Activated CD4-positive, alpha-beta T cell treated with anti-CD3 and anti-CD28 coated beads for 36 hours (primary cell): ENCODE measurements at places on chromosomes 6 and 20.

DNA sequence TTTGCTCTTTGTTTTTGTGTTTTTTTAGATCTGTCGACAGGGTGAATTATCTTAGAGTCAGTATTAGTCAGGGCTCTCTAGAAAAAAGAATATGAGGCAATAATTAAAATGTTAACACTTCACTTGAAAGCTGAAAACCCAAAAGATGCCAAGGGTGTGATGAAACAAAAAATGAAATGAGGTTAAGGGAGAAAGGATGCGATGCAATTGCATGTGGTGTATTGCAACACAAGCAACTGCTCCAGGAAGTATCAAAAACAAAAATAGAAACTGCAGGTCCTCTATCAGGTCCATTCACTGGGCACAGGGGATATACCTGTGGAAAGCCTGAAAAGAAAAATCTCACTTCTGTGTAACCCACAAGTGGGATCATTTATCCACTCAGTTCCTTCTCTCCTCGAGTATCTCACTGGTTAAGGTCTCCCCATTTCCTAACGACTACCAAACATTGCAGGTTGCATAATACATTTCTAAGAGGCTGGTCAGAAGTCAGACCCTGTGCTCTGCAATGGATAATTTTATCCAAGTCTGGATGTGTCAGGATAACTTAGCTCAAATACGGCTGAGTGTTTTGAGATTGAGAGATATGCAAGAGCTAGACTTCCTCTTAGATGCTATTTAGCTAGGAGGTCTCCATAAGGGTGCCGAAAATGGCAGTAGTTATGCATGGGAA lies 257.7 kb upstream of the GJE1 start:
- H3K27ac ChIP-seq: no peak overlapping the region
- H3K4me3 ChIP-seq: no peak overlapping the region
- DNase-seq: no peak

- no peak for DNase-seq
- no peak overlapping the region for H3K27ac ChIP-seq
- H3K36me3 ChIP-seq: no peaks in the 10 kb centered on the region
- no peaks in the 10 kb centered on the region for H3K4me1 ChIP-seq
- H3K4me3 ChIP-seq: no peak overlapping the region
Measured at GRCh38 chr6:4085332-4085700, 6.4 kb upstream of the FAM217A start.

DNA sequence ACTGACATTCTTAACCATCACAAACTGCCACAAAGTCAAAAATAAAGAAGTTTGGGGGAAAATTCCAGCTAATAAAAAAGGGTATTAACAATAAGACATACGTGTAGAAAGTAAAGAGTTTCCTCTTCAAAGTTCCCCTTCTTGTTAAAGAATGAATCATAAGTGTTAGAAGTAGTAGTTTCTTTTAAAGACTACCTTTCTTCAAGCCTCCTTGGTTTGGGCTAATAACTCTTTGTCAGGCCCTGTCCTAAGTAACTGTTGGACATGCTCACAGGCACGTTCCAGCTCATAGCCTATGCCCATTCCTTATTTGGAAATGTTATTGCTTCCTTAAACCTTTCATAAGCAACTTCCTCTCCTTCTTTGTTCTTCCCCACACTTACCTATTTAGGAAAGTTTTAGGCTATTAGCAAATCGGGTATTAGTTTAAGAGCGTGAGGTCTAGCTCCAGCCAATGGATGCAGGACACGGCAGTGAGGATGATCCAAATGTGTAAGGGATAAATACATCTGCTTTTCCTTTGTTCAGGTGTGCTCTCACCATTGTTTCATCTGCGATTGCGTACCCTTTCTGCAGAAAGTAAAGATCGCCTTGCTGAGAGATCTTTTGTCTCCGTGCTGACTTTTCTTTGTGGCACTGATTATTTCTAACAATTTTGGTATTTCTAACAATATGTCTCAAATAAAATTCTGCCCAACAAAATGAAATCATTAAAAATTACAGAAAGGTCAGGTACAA lies 64.9 kb downstream of the CHD6 start:
- H3K36me3 ChIP-seq: peaks cover 39% of the 10 kb centered on the region
- no peak for DNase-seq
- H3K4me1 ChIP-seq: peaks cover 23% of the 10 kb centered on the region

DNA sequence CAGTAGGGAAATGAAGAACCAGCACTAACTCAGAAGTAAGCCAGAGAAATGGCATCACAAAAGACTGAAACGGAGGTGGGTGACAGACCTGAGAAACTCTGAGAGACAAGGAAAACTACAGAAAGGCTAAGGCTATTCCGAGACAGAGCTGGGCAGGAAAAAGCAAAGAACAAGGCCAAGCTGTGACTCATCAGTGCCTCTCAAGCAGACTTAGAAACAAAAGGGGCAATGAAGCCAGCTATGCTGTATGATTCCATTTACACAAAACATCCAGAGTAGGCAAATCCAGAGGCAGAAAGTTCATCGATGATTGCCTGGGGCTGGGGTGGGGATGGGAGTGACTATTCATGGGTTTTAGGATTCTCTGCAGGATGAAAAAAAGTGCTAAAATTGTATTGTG lies 50.0 kb downstream of the SLC23A2 start:
- peaks cover 9% of the 10 kb centered on the region for H3K36me3 ChIP-seq
- peak overlapping the region; percentile 53 for H3K27ac ChIP-seq
- H3K27me3 ChIP-seq: no peaks in the 10 kb centered on the region
- DNase-seq: no peak
- H3K4me1 ChIP-seq: peaks cover 38% of the 10 kb centered on the region

- no peaks in the 10 kb centered on the region for H3K4me1 ChIP-seq
- no peak overlapping the region for H3K27ac ChIP-seq
Measured at GRCh38 chr6:9208966-9209365, 773.6 kb upstream of the SLC35B3 start.

DNA sequence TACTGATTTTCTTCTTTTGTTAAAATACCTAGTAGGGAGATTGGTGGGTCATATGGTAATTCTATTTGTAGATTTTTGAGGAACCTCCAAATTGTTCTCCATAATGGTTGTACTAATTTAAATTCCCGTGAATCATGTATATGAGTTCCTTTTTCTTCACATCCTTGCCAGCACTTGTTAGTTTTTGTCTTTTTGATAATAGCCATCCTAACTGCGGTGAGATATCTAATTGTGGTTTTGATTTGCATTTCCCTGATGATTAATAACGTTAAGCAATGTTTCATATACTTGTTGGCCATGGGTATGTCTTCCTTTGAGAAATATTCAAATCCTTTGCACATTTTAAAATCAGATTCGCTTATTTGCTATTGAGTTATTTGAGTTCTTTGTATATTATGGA lies 110.9 kb downstream of the JAG1 start:
- H3K36me3 ChIP-seq: peaks cover 31% of the 10 kb centered on the region
- peaks cover 25% of the 10 kb centered on the region for H3K4me1 ChIP-seq
- no peak for DNase-seq
- H3K27ac ChIP-seq: no peak overlapping the region
- no peak overlapping the region for H3K4me3 ChIP-seq
- H3K27me3 ChIP-seq: no peaks in the 10 kb centered on the region

DNA sequence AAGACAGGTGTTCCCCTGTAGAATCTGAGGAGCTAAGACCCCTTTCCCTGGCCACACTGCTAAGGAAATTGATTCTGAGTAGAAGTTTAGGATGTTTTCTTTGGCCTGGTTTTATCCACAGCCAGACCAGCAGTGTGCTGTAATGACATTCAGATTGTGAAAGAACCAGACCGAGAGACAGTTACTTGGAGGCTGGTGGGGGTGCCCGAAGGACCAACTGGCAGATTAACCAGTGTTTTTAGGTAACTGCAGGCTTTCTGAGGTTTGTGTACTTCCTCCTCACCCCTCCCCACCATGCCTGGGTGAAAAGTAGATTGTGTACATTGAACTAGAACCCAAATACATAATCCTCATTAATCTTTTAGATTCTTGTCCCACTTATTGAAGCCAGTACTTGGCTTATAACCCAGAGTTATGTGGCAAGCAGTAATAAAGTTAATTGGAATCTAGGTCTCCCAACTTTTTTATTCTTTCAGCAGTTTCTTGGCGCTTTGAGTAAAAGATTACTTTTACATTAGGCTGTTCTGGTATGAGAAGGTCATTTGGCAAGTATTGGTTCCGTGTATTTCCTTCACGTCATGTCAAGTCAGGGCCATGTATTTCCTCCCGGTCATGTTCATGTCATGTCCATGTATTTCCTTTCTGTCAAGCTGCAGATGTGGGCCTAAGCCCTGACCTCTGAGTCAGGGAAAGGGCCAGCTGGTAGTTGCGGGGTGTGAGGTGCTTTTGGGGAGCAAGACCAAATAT lies 93.7 kb downstream of the TCP11 start:
- H3K27ac ChIP-seq: no peak overlapping the region
- peaks cover 6% of the 10 kb centered on the region for H3K4me1 ChIP-seq
- no peak overlapping the region for H3K4me3 ChIP-seq
- no peaks in the 10 kb centered on the region for H3K36me3 ChIP-seq

- H3K4me1 ChIP-seq: no peaks in the 10 kb centered on the region
- peaks cover 8% of the 10 kb centered on the region for H3K27me3 ChIP-seq
- no peak overlapping the region for H3K27ac ChIP-seq
- no peak overlapping the region for H3K4me3 ChIP-seq
Measured at GRCh38 chr20:10132387-10132786, 86.2 kb upstream of the SNAP25 start.

- H3K27me3 ChIP-seq: peaks cover 26% of the 10 kb centered on the region
- H3K27ac ChIP-seq: no peak overlapping the region
- peaks cover 8% of the 10 kb centered on the region for H3K4me1 ChIP-seq
- H3K36me3 ChIP-seq: peaks cover 2% of the 10 kb centered on the region
- no peak overlapping the region for H3K4me3 ChIP-seq
Measured at GRCh38 chr6:72182337-72183246, 296.2 kb downstream of the RIMS1 start.

DNA sequence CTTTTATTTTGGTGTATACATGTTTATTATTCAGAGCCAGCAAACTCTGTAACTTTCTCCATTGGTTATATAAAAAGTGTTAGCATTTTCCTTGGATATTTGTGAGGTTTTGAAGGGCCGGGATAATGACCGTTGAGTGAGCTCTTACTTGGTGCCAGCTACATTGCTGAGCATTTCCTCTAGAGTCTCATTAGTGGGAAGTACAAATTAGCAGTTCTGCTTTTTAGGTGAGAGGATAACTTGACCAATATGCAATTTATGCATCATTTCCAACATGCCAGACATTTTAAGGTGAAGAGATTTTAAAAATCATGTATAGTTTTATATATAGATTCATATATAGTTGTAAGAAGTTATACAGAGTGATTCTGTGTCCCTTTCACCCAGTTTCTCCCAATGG lies 84.3 kb downstream of the CARMIL1 start:
- H3K36me3 ChIP-seq: no peaks in the 10 kb centered on the region
- DNase-seq: no peak

- H3K36me3 ChIP-seq: no peaks in the 10 kb centered on the region
- no peak overlapping the region for H3K27ac ChIP-seq
- H3K4me1 ChIP-seq: no peaks in the 10 kb centered on the region
- H3K27me3 ChIP-seq: peaks cover 6% of the 10 kb centered on the region
- DNase-seq: no peak
Measured at GRCh38 chr6:88246654-88247053, 80.5 kb upstream of the CNR1 start.

DNA sequence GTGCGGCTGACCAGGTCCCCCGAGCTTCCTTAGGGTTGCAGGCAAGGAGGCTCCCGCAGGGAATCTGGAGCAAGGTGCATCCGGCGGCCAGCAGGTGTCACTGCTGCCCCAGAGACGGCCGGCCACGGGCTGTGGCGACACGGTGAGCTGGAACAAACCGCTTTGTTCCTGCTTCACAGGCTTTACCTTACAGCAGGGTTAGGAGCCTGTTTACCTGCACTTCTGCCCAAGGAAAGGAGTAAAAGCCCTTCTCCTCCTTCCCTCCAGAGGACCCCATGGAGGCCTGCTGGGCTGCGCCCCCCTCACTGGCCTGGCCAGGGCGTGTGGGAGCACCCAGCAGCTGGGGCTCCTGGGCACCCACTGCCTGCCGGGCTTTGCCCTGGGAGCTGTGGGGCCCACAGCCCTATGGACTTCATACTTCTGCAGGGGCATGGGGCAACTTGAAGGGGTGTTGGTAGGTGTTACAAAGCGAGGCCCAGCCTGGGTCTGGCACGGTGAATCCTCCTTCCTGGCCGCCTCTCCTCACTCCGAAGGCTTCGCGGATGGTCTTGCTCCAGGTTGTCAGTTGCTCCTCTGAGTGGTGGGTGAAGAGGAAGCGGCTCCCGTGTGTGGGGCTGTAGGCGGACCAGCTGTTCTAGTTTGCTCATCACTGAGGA lies 88.4 kb downstream of the CDC5L start:
- no peaks in the 10 kb centered on the region for H3K27me3 ChIP-seq
- H3K4me3 ChIP-seq: no peak overlapping the region
- DNase-seq: peak; percentile 86
- no peak overlapping the region for H3K27ac ChIP-seq
- H3K36me3 ChIP-seq: no peaks in the 10 kb centered on the region
- no peaks in the 10 kb centered on the region for H3K4me1 ChIP-seq

GRCh38 chr6:43105538-43106222 lies 29.6 kb downstream of the PTK7 start:
- no peaks in the 10 kb centered on the region for H3K36me3 ChIP-seq
- no peak overlapping the region for H3K4me3 ChIP-seq
- no peaks in the 10 kb centered on the region for H3K27me3 ChIP-seq

DNA sequence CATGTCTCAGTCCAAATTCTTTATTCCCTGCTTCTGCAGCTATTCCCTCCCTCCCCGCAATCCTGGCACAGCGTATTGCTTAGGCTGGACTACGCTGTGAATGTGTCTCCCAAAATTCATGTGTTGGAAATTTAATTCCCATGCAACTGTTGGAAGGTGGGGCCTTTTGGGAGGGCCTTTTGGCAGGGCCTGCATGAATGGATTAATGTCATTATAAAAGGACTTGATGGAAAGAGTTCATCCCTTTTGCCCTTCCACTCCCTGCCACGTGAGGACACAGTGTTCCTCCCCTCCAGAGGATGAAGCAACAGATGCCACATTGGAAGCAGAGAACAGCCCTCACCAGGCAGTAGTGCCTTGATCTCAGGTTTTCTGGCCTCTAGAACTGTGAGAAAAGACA lies 20.4 kb upstream of the NOTCH4 start:
- H3K36me3 ChIP-seq: no peaks in the 10 kb centered on the region
- H3K4me1 ChIP-seq: peaks cover 29% of the 10 kb centered on the region
- no peak overlapping the region for H3K27ac ChIP-seq
- no peak overlapping the region for H3K4me3 ChIP-seq
- DNase-seq: no peak
